ENCODE measurements at places on chromosomes 12 and 14.

GRCh38 chr12:45050751-45051571 is at the start of gene DBX2:
Gene DBX2, minus strand, starts transcription at chr12:45051099. Its CDS starts 172 bp downstream, at chr12:45050927.
- no peak for DNase-seq

DNA sequence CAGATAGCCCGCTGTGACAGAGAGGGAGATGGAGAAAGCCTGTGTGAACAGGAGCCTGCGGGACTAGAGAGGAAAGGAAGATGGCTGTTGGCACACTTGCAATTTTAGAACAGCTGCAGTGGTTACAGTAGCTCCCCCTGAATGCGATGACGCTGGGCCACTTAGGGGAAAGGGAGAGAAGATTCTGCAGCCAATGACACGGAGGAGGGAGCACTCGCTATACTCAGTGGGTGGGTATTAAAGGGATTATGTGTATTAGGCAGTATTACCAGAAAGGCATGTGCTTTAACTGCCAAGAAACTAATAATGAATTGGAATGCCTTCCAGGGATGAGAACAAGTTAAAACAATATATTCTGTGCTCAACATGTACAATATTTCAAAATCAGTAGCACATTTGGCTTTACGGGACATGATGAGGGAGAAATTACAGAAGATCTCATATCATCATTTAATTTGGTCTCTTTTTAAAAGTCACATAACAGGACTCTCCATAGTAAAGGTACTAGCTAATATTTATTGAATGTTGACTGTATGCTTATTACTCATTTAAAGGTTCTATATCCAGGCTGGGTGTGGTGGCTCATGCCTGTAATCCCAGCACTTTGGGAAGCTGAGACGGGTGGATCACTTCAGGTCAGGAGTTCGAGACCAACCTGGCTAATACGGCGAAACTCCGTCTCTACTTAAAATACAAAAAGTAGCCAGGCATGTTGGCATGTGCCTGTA is 35.9 kb upstream of the FOS start:
- no peak for DNase-seq

GRCh38 chr12:132353811-132354210 is 24.4 kb upstream of the GALNT9 start:
- DNase-seq: no peak

DNA sequence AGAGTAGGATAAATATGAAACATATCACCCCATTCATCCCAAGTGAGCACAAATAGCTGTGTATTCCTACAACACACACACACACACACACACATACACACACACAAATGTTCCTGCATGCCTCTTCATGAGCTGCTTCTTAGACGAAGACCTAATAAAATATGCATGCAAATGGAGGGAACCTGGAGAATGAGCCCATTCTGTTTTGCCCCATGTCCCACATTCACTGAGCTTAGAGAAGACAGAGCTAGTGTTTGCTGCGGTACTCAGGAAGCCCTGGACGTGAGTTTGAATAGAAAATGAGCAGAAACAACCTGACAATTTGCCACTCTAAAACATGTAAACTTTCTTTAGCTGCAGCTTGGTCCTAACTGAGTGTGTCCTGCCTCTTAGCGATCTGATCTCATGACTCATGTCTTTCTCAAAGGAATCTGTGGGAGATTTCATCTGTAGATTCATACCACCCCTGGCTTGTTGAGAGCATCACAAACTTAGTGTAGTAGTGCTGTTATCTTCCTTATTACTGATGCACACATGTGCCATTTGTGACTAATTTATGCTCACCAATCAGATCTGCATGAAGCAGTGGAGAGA is 86.8 kb downstream of the ITPR2 start:
- no peak for DNase-seq

GRCh38 chr12:129613314-129613713 is 290.5 kb downstream of the TMEM132D start:
- no peak for DNase-seq

GRCh38 chr12:40615590-40615989 is 76.6 kb upstream of the CNTN1 start:
- no peak for DNase-seq

DNA sequence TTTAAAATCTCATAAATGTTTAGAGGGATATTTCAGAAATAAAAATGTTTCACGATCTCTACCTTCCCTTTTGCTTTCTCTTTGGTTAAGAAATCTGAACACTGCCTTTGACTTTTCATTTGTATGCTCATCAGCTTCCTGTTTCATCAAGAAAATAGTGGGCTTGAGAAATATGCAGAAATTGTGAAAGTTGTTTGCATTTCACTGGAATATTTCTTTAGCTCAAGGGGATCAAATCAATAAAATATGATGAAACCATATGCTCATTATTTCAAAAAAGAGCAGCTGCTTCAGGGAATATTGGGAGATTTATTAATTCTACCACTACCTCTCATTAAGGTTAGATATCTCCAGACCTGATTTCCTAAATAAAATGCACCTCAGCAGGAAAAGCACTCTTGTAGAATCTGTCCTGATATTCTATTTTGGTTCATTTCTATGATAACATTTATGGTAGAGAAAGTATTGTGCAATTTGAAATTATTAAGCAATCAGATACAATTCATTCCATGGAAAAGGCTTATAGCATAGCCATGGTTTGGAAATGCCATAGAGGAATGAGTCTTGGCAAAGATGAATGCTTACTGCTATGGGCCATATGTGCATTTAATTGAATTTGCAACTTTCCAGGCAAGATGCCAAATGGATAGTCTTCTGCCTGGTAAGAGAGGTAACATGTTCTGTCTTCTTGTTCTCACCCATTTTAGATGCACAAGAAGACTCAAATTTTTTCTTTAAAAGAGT is 212.6 kb upstream of the SLC16A7 start:
- no peak for DNase-seq

GRCh38 chr14:79961197-79961596 is 250.1 kb downstream of the DIO2 start:
- no peak for DNase-seq

GRCh38 chr12:22533155-22533554 is 11.2 kb downstream of the C2CD5 start:
- DNase-seq: no peak

Measured in GM20000 (cell line).